ENCODE measurements at places on chromosomes 11 and 22. TPM values are rescaled to one million over a fixed set of nuclear protein-coding genes. Genes with fewer than 3 reads are reported as not detected.

THY1 gene
- 14.5 TPM for total RNA-seq

RASD2 gene
- 1.1 TPM for total RNA-seq

BCO2 gene
- 0.79 TPM for total RNA-seq

MISFA gene
- total RNA-seq = 1.8 TPM

GPHA2 gene
- not detected for total RNA-seq

MS4A4A gene
- total RNA-seq = not detected

SLC22A8 gene
- total RNA-seq = not detected

ZNF143 gene
- total RNA-seq = 10.1 TPM

CD3G gene
- not detected for total RNA-seq

TMA7B gene
- not detected for total RNA-seq

KRTAP5-10 gene
- not detected for total RNA-seq

CASP1 gene
- 0.56 TPM for total RNA-seq

CYP2D6 gene
- 0.69 TPM for total RNA-seq

PLXNB2 gene
- 107 TPM for total RNA-seq
